T-helper 1 cell (primary cell): ENCODE measurements at places on chromosomes 6 and 20.

DNA sequence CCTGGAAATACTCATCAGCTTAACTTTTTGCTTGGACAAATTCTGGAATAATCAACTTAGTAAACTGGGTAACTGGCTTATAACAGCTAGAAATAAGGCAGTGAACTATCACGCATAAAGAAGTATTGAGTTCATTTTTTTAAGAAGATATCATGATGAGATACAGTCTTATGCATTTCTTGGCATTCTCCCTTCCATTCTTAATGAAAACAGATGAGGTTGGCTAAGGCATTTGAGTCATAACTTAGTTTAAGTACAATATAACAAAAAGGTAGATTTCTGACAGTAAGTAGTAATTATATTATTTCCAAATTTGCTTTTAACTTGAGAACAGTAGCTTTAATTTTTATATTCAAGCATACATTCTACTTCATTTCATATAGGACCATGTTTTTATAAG lies 56.1 kb downstream of the SAMD5 start:
- DNase-seq, result no peak

DNA sequence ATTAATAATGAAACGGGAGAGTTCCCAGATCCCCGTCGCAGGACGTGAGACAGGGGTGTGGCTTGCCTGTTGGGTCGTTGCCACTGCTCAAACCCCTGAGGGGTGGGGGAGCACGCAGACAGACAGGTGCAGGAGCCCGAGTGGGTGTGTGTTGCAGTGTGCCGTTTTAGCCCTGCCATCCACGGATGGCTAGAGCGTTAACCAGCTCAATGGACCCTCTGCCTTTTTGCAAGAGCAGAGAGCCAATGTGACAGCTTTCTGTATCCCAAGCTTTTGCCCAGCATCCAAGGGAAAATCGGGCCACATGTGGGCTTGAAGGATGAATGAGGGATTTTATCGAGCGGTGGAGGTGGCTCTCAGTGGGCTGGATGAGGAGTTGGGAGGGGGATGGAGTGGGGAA lies 237.9 kb downstream of the TSHZ2 start:
- no peak for DNase-seq

DNA sequence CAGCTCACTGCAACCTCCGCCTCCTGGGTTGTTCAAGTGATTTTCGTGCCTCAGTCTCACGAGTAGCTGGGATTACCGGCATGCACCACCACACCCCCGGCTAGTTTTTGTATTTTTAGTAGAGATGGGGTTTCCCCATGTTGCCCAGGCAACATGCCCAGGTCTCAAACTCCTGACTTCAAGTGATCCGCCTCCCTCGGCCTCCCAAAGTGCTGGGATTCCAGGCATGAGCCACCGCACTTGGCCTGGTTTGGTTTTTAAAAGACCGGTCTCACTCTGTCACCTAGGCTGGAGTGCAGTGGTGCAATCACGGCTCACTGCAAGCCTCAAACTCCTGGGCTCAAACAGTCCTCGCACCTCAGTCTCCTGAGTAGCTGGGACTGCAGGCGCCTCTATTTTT lies 40.1 kb downstream of the VSTM2L start:
- no peak for DNase-seq

DNA sequence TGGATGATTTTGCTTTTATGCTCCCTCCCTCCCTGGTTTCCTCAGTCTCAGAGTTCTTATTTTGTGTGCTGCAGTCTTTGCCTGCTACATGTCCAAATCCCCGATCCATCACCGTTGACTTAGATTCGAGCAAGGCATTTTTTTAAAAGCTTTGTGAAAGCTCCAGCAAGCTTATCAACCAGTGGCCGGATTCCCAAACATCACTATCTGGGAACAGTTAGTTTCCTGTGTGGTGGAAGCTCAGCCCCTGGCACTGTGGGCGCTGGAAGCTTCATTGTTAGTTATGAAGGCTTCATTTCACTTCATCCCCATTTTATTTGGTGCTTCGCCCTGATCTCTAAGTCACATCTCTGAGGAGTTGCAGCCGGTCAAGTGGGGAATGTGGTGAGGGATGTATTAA lies 44.7 kb downstream of the DEK start:
- DNase-seq, result no peak

GRCh38 chr6:152671171-152671570 lies 26.5 kb upstream of the MYCT1 start:
- DNase-seq, result no peak

GRCh38 chr6:80179695-80180094 lies 73.2 kb downstream of the BCKDHB start:
- no peak for DNase-seq

GRCh38 chr20:6074145-6074561 lies 20.3 kb upstream of the LRRN4 start:
- DNase-seq, result no peak

DNA sequence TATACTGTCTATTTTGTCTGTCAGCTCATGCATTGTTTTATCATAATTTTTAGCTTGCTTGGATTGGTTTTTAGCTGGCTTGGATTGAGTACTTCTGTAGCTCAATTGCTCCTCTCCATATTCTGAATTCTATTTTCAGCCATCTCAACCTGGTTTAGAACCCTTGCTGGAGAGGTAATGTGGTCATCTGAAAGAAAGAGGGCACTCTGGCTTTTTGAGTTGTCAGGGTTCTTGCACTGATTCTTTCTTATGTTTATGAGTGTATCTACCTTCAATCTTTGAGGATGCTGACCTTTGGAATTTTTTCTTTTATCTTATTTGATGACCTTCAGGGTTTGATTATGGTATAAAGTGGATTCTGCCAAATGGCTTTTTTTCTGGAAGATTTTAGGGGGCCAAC lies 632.7 kb upstream of the ID4 start:
- DNase-seq, result no peak
